Uterus (tissue), 4 donors: ENCODE measurements at places on chromosomes 2 and 18.
A peak's percentile ranks its signal among the peaks of the same experiment; 100 is the strongest.

- no peaks in the 10 kb centered on the region for H3K27me3 ChIP-seq
- no peak overlapping the region for H3K27ac ChIP-seq
- H3K36me3 ChIP-seq, result no peaks in the 10 kb centered on the region
- DNase-seq, result no peak
These were observed 17.0 kb downstream of the SFT2D3 start for GRCh38 chr2:127718271-127718670.

GRCh38 chr2:138640921-138641676 is 139.1 kb downstream of the NXPH2 start:
- no peaks in the 10 kb centered on the region for H3K36me3 ChIP-seq
- no peak overlapping the region for H3K4me3 ChIP-seq
- DNase-seq, result no peak
- no peaks in the 10 kb centered on the region for H3K4me1 ChIP-seq
- H3K27me3 ChIP-seq, result no peaks in the 10 kb centered on the region

DNA sequence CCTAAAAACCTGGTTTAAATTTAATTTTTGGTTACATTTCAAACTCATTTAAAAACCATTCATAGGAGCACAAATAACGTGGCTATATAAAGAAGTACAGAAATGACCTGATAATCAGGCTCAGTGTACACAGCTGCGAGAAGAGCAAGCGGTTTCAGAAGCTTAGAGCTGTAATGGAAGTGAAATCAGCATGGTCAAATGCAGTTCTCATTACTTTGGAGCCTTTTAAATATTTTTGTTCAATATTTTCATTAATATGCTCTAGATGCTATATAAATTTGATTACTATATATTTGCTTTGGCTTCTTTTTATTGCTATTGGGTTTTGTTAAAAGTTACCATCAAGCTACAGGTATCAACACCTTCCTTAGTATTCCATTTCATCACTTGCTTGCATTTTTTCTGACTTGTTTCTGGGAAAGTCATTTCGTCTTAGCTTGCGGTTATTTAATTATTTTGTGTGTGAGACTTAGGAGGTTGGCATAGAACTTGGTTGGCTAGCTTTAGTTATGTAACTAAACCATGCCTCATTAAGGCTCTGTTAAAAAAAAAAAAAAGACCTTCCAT is 58.7 kb downstream of the AFTPH start:
- H3K4me3 ChIP-seq, result no peak overlapping the region
- no peaks in the 10 kb centered on the region for H3K27me3 ChIP-seq
- no peaks in the 10 kb centered on the region for H3K36me3 ChIP-seq
- H3K4me1 ChIP-seq, result no peaks in the 10 kb centered on the region
- no peak overlapping the region for H3K27ac ChIP-seq

DNA sequence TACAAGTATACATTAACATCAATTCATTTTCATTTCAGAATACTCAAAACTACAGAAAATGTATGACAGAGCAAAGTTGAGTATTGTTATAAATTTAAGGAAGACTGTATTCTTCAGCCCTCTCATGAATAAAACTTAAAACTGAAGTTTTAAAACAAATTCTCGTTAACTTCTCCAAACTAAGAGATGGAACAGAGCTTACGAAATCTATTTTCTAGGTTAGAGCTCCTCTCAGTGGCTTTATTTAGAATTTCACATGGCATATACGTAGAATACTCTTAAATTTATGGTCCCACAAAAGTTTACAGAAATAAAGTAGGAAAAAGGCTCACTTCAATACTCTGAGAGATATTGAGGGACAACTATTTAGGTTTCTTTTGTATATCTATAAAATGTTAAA is 612.1 kb downstream of the KCNJ3 start:
- no peaks in the 10 kb centered on the region for H3K4me1 ChIP-seq
- DNase-seq, result no peak
- no peaks in the 10 kb centered on the region for H3K36me3 ChIP-seq
- H3K27me3 ChIP-seq, result no peaks in the 10 kb centered on the region
- no peak overlapping the region for H3K4me3 ChIP-seq
- H3K27ac ChIP-seq, result no peak overlapping the region

DNA sequence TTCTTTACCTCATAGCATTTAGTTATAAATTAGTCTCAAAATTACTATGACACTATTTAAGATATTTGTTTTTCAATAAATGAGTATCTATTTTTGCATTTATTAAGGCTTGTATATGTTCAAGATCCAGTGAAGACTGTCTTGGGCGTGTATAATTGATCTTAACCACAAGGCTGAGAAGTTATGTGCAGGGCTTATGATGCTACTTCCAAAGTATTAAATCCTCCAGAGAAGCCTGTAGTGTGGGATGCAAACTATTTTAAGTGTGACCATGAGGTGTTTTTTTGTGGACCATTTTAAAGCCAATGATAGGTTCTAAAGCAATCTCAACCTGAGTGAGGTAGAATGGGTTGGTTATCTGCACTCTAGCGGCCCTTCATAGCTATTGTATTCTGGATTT is 219.9 kb downstream of the ZNF407 start:
- H3K27me3 ChIP-seq, result no peaks in the 10 kb centered on the region
- no peaks in the 10 kb centered on the region for H3K36me3 ChIP-seq
- DNase-seq, result no peak
- no peak overlapping the region for H3K4me3 ChIP-seq
- no peak overlapping the region for H3K27ac ChIP-seq

DNA sequence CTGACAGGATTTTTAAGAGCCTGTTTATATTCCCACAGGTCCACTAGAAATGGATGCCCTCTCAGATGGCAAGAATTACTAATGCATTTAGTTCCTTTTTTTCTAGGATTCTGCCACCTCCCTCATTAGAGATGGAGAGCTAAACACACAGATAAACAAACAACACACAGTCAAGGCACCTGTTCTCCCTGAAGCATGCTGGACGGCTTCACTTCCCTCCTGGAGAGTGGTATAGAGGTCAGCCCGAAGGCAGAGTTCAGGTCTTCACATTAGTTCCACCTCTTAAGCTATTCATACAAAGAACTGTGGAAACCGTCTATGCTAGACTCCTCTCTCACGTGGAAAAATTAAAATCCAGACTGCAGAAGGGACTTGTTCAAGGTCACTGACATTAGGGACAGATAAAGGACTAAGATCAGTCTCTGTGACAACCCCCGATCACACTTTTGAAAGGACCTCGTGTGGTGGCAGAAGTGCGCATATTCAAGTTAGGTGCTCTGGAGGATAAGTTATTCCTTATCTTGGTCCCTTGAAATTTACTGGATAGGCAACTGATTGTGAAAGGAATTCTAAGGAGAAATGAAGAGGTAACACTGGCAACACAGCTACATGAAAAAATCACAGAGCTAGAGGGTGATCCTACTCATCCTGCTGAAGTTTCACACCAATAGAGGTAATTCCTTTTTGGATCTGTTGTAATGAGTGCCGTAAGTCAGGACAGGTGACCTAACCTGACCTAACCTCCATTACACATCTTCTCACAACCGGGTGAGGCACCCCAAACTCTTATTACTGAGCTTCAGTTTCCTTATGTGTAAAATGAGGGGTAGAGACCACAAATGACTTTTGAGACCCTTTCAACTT is 75.1 kb downstream of the SPRED2 start:
- no peaks in the 10 kb centered on the region for H3K4me1 ChIP-seq
- no peak for DNase-seq
- no peaks in the 10 kb centered on the region for H3K27me3 ChIP-seq
- no peak overlapping the region for H3K4me3 ChIP-seq
- H3K27ac ChIP-seq, result no peak overlapping the region

DNA sequence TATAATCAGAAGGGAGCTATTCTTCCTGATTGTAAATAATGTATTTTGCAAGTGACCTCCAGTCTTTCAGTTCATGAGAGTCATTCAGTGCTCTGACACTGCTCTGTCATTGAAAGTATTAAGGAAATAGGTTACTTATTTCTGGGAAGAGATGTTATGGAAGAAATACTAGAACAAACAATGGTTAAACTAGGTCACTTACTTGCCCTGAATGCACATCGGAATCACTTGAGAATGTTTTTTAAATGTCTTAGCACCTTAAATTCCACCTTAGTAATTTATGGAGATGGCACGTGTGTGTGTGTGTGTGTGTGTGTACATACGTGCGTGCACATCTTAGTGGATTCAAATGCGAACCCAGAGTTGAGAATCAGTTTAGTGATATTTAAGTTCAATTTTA is 126.6 kb upstream of the KCNH7 start:
- H3K4me3 ChIP-seq, result no peak overlapping the region
- H3K4me1 ChIP-seq, result no peaks in the 10 kb centered on the region
- no peaks in the 10 kb centered on the region for H3K36me3 ChIP-seq

DNA sequence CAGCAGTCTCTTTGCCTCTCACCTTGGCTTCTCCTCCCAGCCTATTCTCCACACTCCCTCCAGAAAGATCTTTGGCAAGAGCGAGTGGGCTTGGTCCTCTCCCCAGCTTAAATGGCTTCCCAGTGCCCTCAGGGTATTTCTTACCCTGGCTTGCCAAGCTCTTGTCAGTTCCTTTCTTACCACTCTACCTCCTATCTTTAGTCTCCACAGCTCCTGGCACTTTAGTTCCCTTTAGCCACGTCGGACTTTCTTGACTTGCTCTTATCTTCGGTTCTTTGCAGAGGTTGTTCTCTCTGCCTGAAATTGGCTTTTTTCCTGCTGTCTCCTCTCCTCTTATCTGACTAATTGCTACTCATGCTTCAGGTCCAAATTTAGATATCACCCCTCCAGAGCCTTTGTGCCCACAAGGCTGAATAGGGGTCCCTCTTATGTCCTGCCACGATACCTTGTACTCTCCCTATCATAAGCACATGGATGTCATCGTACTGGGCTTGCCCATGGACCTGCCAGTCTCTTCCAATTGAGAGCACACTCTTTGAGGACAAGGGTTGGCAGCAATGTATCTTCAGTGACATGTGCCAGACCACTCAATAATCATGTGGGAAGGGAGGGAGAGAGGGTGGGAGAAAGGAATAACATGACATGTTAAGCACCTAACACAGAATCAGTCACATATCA is 131.7 kb upstream of the CTAGE1 start:
- no peaks in the 10 kb centered on the region for H3K27me3 ChIP-seq
- H3K27ac ChIP-seq, result no peak overlapping the region
- H3K4me3 ChIP-seq, result no peak overlapping the region
- no peaks in the 10 kb centered on the region for H3K4me1 ChIP-seq

- H3K27ac ChIP-seq, result no peak overlapping the region
- DNase-seq, result no peak
- H3K4me3 ChIP-seq, result no peak overlapping the region
- H3K27me3 ChIP-seq, result no peaks in the 10 kb centered on the region
- H3K36me3 ChIP-seq, result no peaks in the 10 kb centered on the region
These were observed 32.3 kb downstream of the SCTR start for GRCh38 chr2:119491776-119492525.

GRCh38 chr18:34978533-34978893 is 62.7 kb upstream of the MAPRE2 start:
- DNase-seq, result no peak
- no peaks in the 10 kb centered on the region for H3K36me3 ChIP-seq
- H3K4me3 ChIP-seq, result peak overlapping the region; percentile 66

DNA sequence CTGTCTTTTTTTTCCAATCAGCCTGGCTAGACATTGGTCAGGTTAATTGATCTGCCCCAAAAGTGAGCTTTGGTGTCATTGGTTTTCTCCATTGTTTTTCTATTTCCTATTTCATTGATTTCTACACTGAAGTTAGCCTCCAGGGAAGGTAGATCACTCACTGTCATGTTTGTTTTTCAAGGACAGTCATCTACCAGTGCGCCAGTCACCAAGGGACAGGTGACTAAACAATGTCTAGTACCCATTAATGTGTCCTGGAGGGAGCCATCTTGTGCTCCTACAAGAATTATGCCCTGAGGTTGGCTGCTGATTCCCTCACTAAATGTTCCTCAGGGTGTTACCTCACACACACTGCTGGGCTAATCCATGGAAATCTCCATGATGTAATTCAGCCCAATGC is 17.6 kb upstream of the USP40 start:
- no peaks in the 10 kb centered on the region for H3K36me3 ChIP-seq
- no peak overlapping the region for H3K4me3 ChIP-seq
- no peaks in the 10 kb centered on the region for H3K4me1 ChIP-seq
- no peak overlapping the region for H3K27ac ChIP-seq
- no peaks in the 10 kb centered on the region for H3K27me3 ChIP-seq

DNA sequence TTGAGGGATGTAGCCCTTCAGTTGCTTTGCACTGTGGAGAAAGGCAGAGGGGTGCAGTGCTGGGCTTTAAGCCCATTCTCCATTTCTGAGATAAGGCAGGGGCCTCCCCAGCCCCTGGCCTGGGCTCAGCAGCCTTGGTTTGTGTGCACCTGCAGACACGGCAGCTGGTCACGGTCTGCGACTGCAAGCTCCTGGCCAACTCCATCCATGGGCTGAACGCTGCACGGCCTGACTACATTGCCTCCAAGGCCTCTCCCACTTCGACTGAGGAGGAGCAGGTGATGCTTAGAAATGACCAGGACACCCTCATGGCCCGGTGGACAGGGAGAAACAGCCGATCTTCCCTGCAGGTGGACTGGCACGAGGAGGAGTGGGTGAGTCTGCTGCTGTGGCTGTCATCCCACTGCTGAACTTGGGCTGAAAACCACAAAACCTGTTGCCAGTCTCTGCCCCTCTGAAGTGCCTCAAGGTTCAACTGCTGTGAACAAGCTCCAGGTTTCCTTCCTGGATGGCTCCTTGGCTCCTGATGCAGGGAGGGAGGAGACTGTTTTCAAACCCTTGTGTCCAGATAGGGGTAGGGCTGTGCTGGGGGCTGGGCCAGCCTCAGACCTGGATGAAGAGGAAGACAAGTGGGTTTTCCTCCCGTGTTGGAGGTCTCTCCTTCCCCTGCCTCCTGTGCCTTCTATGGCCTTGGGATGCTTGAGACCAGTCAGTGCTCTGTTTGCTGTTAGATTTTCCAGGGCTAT is 54.0 kb downstream of the COA5 start:
- H3K27ac ChIP-seq, result no peak overlapping the region
- H3K4me1 ChIP-seq, result no peaks in the 10 kb centered on the region
- H3K36me3 ChIP-seq, result no peaks in the 10 kb centered on the region
- no peaks in the 10 kb centered on the region for H3K27me3 ChIP-seq

- no peaks in the 10 kb centered on the region for H3K4me1 ChIP-seq
- H3K36me3 ChIP-seq, result no peaks in the 10 kb centered on the region
- no peak overlapping the region for H3K4me3 ChIP-seq
- H3K27ac ChIP-seq, result no peak overlapping the region
- DNase-seq, result no peak
- no peaks in the 10 kb centered on the region for H3K27me3 ChIP-seq
These were observed 1056.7 kb upstream of the FANCL start for GRCh38 chr2:59297816-59298215.

DNA sequence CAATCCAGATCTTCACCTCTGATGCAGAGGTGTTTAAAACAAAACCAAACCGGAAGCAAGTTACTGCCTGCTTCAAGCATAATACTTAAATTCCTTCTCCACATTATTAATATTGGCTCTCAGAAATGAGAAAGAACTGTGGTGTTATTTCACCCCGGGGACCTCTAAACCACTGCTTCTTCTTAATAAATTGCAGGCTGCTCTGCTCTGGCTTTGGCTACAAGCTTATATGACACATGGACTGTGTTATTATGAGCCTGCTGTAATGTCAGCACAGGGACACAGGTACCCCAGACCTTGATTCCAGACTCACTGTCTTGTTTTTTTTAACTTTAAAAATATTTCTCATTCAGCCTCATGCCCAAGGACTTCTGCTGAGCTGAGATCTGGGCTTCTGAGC is 45.1 kb downstream of the ST6GAL2 start:
- H3K36me3 ChIP-seq, result no peaks in the 10 kb centered on the region
- no peak overlapping the region for H3K27ac ChIP-seq
- H3K4me1 ChIP-seq, result no peaks in the 10 kb centered on the region
- no peak for DNase-seq
- H3K4me3 ChIP-seq, result no peak overlapping the region
- no peaks in the 10 kb centered on the region for H3K27me3 ChIP-seq
